Foreskin melanocyte (primary cell): ENCODE measurements at places on chromosomes 16 and 17.
A peak's percentile ranks its signal among the peaks of the same experiment; 100 is the strongest.

- DNase-seq: no peak
Observed at GRCh38 chr16:68700120-68700519, 37.0 kb upstream of the CDH1 start.

- no peak for DNase-seq
Observed at GRCh38 chr17:19573075-19573474, 39.4 kb downstream of the SLC47A1 start.

DNA sequence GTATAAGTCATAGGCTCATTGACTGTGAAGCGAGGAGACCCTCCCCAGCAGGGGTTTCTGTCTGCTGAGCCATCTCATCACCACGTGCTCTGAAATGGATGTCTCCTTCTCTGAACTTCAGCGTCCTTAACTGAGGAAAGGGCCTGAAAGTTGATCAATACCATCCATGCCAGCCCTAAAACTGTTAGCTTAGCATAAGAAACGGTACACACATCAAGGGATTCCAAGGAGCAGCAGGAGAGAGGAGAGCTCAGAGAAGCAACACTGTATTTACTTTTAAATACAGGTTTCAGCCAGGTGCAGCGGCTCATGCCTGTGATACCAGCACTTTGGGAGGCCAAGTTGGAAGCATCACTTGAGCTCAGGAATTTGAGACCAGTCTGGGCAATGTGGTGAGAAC, 248.9 kb upstream of the TNRC6C start:
- DNase-seq: no peak

DNA sequence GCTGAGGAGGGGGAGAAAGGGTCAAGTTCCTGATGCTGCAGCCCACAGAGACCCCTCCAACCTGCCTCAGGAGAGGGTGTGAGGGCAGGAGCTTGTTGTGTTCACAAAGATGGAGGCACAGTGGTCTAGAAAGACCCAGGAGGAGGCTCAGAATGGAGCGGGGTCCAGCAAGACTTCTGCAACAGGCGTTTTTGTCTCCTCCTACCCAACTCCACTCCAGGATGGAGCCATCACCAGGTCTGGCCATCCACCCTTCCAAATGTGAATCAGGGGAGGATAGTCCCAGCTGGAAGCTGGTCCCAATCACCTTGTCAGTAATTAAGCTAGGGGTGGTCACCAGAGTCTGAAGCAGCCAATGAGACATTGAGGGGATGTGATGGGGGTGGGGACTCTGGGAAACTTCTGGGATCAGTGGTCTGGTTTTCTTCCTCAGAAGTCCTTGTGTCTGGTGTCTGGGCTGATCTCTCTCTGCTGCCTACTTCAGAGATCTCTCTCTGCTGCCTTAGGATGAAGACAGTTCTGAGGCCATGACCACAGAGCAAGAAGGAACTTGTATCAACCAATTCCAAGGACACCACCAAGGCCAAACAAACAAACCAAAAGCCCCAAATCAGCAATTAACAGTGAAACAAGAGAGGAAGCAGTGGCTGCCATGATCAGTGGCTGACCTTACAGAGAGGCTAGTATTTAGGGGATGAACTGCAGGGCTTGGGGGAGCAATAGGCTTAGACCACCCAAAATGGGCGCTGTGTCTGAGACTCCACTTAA, 14.5 kb downstream of the CD300LB start:
- no peak for DNase-seq

DNA sequence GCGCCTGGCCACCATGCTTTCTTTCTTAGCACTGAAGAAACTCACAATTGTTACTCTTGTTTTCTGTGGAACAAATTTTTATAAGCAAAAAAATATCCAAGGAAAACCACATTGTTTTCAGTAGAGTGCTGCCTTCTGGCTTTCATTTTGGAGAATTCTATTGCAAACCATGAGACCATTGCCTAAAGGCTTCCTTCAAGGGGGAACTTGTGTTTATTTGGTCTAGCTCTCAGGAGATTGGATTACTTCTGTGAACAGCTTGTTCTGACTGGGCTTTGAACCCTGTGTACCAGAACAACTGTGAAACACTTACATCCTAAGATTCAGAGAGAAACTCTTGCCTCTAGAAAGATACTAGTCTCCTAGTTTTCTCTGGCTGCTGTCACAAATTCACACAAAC, 32.1 kb downstream of the TOM1L1 start:
- DNase-seq: peak; percentile 29

DNA sequence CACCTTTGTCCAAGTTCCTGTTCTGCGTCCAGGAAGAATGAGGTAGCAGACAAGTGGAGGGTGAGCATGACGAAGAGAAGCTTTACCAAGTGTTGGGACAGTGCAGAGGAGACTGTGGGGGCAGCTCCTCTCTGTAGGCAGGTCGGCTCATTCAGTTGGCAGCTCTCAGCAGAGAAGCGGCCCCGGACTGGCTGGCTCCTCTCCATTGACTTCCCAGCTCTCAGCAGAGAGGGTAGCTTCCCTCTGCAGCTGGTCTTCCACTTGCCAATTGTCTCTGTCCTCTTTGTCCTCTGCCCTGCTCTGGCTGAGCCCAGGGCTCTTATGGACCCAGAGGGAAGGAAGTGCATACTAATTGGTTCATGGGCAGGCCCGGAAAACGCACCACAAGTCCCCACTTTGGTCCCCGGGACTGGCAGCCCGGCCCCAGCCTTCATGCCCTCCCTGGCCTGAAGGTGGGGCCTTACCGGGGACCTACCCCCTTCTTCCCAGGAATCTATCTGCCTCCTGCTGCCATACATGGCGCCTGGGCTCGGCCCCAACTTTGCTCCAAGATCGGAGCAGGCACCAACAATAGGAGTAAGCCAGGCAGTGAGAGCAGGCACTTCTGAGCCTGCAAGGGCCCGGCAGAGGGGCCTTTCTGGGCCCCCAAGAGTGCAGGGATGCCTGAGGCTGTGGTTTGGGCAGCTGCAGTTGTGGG, 10.1 kb downstream of the KCTD5 start:
- DNase-seq: no peak

GRCh38 chr17:77076124-77076830, 64.5 kb upstream of the SEC14L1 start:
- no peak for DNase-seq

DNA sequence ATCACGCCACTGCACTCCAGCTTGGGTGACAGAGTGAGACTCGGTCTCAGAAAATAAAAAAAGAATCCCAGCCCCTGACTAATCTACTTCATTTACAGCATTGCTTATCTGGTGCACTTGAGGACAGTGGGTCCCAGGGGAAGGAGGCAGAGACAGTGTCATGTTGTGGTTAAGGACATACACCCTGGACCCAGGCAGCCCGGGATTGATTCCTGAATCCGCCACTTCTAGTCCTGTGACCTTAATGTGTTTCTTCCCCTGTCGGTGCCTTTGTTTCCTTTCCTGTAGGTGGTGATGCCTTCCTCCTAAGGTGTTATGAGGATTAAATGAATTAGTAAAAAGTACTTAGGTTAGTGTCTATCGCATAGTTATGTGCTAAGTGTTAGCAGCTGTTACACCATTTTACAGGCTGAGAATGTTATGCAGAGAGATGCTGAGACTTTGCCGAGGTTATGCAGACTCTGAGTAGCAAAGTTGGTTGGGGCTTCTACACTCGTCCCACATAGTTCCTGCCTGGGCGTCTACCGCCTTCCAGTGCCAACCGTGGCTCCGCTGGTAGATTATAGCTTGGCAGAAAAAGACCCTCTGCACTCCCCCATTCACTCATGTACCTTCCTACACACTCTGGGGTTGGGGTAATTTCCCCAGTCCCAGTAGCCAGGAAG, 74.8 kb downstream of the RAB11FIP4 start:
- DNase-seq: no peak
